Psoas muscle (tissue), 8 donors: ENCODE measurements at places on chromosomes 1 and 21. TPM values are rescaled to one million over a fixed set of nuclear protein-coding genes. Genes with fewer than 3 reads are reported as not detected.

The FYB2 gene
- total RNA-seq, result 0.67 TPM

GRCh38 chr1:95386371-95386770 is 152.4 kb downstream of the RWDD3 start:
- H3K4me3 ChIP-seq, result no peak overlapping the region
- no peaks in the 10 kb centered on the region for H3K4me1 ChIP-seq
- no peak overlapping the region for H3K27ac ChIP-seq
- H3K27me3 ChIP-seq, result no peaks in the 10 kb centered on the region
- no peaks in the 10 kb centered on the region for H3K36me3 ChIP-seq

DNA sequence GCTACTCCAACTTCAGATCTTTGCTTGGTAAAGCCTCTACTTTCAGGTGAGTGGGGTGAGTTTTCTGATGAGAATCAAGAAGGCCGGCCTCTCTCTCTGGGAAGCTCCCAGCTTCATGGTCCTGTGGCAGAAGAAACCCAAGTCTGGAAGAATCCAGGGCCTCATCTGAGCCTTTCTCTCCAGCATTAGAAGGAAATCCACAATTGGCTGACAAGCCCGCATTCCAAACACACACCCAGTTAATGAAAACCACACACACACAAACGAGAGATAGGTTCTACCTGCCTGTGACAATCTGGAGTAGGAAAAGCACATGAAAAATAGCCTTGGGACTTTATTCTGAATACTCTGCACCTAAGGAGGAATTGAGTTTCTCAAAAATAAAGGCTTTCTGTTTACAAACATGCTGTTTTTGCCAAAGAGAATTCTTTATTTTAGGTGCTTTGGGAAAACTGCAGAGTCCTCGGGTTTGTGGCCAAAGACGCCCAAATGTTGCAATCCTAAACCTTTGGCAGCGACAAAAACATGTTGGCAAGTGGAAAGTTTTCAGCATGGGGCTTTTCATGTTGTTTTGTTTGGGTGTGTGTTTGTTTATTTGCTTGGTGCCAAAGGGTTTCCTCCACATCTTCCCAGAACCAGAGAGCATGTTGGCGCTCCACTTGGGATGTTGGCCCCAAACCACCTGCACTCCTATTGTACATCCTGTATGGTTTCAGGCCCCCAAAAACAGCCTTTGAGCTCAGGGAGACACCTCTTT is 216.2 kb downstream of the SETD4 start:
- H3K4me1 ChIP-seq, result peaks cover 10% of the 10 kb centered on the region
- DNase-seq, result peak; percentile 56
- no peak overlapping the region for H3K4me3 ChIP-seq
- no peak overlapping the region for H3K27ac ChIP-seq
- no peaks in the 10 kb centered on the region for H3K27me3 ChIP-seq
- H3K36me3 ChIP-seq, result no peaks in the 10 kb centered on the region

DNA sequence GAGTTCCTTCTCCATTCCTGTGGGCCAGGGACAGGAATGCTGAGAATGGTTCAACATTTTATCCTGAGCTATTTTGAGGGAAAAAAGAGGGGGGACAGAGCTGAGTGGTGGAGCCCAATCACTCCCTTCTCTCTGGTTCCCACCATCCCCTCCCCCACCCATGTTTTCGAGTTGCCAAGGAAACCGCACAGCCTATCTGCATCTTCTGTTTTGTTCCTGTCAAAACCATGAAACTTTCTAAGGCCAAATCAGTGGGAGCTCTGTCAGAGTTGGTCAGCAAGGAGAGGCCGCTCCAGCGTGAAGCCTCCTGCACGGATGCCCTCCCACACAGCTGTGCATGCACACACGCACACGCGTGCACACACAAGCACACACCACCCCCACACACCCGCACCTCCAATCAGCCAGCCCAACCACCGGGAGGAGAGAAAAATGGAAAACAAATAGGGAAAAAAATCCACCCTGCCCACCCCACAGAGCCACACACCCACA is 54.5 kb upstream of the ATP2B4 start:
- no peaks in the 10 kb centered on the region for H3K36me3 ChIP-seq
- no peak for DNase-seq
- H3K4me3 ChIP-seq, result no peak overlapping the region
- H3K27me3 ChIP-seq, result no peaks in the 10 kb centered on the region
- no peak overlapping the region for H3K27ac ChIP-seq
- H3K4me1 ChIP-seq, result no peaks in the 10 kb centered on the region

GRCh38 chr1:117117697-117118096 is 3.9 kb downstream of the TRIM45 start:
- no peaks in the 10 kb centered on the region for H3K27me3 ChIP-seq
- no peaks in the 10 kb centered on the region for H3K36me3 ChIP-seq
- peak overlapping the region; percentile 78 for H3K4me3 ChIP-seq
